ENCODE measurements at places on chromosomes 5 and 9. TPM values are rescaled to one million over a fixed set of nuclear protein-coding genes. Genes with fewer than 3 reads are reported as not detected.

The INSL4 gene
- total RNA-seq: 13.9 TPM

The SPATA31E1 gene
- total RNA-seq: not detected

The MCIDAS gene
- 3.1 TPM for total RNA-seq

The IL3 gene
- total RNA-seq: not detected

The VCP gene
- 279 TPM for total RNA-seq

The RCL1 gene
- total RNA-seq: 41.9 TPM

The CTSV gene
- 13.6 TPM for total RNA-seq

The ARID3C gene
- total RNA-seq: not detected

The SLC23A1 gene
- total RNA-seq: 1.3 TPM

The GCNT4 gene
- 0.46 TPM for total RNA-seq

The FOXD4L4 gene
- 0.03 TPM for total RNA-seq

The ST8SIA4 gene
- total RNA-seq: 1.3 TPM

The TMC1 gene
- 0.20 TPM for total RNA-seq

The SPAAR gene
- not detected for total RNA-seq

The CHD1 gene
- total RNA-seq: 30.1 TPM

The KCNN2 gene
- 0.16 TPM for total RNA-seq

The SPATA31A3 gene
- total RNA-seq: not detected
